ENCODE measurements at places on chromosomes 3 and 15. TPM values are rescaled to one million over a fixed set of nuclear protein-coding genes. Genes with fewer than 3 reads are reported as not detected.

PLSCR5 gene
- not detected for polyA plus RNA-seq

TRAT1 gene
- 0.33 TPM for polyA plus RNA-seq

TWF2 gene
- polyA plus RNA-seq = 199 TPM

AQP9 gene
- polyA plus RNA-seq = 141 TPM

SHC4 gene
- not detected for polyA plus RNA-seq

ARPIN gene
- polyA plus RNA-seq = 14.0 TPM

FAM107A gene
- polyA plus RNA-seq = not detected

DNA sequence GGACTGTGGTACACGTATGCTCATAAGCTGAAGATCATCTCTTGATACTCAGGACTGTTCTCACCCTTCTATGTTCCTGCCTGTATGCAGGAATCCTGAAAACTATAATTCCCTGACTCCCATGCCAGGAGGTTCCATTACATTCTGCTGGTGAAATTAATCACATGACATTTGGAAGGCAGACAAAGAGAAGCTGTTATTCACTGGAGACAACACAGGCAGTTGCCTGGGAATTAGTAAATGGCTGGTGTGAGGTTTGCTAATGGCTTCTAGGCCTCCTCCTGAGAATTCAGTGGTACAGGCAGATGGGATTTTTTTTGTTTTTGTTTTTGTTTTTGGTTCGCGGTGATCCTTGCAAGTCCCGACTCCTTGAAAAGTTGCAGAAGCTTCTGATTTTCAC lies 91.4 kb downstream of the CTNNB1 start:
- H3K36me3 ChIP-seq = no peaks in the 10 kb centered on the region
- no peak overlapping the region for H3K4me3 ChIP-seq
- no peaks in the 10 kb centered on the region for H3K4me1 ChIP-seq
- no peak for DNase-seq

DNA sequence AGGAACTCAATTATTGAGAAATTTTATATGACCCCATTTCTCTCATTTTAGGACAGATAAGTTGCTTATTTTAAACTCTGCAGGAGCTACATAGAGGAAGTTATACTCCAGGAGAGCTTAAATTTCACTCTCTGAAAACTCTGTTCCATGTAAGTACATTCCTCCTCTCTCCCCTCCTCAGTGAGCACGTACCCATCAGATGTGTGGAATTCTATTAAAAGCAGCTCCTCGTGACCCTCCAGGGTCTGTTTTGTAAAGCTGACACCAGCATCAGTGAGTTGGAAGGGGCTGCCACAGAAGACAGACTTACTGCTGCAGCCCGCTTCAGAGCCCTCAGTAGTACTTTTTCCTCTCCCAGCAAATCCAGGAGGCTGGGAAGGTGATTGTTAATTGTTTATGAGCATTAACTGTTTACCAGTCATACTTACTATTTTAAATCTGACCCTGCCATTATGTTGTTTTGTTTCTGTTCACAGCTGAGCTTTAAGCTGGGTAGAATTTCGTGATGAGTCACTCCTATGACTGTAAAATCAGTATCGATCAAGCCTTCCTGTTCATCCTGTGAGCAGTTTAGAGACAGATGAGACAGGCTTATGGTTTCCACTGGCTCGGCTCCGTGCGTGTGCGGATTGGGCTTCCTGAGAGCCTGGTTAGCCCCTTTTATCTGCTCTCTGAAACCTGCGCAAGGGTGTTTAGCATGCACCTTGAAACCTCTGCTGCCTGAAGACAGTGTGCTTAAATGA lies 20.4 kb downstream of the IGF1R start:
- H3K4me1 ChIP-seq = peaks cover 4% of the 10 kb centered on the region
- no peaks in the 10 kb centered on the region for H3K36me3 ChIP-seq
- no peaks in the 10 kb centered on the region for H3K27me3 ChIP-seq
- DNase-seq = no peak
- H3K4me3 ChIP-seq = no peak overlapping the region

DNA sequence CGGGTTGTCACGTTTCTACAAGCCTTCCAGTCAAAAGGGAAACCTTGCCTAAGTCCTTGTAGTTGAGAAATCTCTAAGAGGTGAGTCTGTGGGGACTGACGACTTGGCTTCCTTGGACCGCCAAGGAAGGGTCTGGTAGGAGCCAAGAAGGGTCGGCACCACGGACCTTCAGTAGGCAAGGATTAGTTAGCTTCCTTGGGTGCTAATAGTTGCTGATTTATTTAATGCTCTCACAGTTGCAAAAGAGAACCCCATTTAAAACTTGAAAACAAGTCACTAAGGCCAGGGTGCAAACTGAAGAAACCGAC lies 361 bp upstream of the LCMT2 start:
- H3K36me3 ChIP-seq = no peaks in the 10 kb centered on the region
- peak overlapping the region; percentile 95 for H3K27ac ChIP-seq
- peaks cover 16% of the 10 kb centered on the region for H3K4me1 ChIP-seq
- DNase-seq = no peak

GRCh38 chr3:71465371-71466036 lies 118.0 kb downstream of the FOXP1 start:
- H3K4me1 ChIP-seq = peaks cover 37% of the 10 kb centered on the region
- H3K27ac ChIP-seq = no peak overlapping the region
- no peak overlapping the region for H3K4me3 ChIP-seq
- H3K36me3 ChIP-seq = no peaks in the 10 kb centered on the region
- DNase-seq = no peak

DNA sequence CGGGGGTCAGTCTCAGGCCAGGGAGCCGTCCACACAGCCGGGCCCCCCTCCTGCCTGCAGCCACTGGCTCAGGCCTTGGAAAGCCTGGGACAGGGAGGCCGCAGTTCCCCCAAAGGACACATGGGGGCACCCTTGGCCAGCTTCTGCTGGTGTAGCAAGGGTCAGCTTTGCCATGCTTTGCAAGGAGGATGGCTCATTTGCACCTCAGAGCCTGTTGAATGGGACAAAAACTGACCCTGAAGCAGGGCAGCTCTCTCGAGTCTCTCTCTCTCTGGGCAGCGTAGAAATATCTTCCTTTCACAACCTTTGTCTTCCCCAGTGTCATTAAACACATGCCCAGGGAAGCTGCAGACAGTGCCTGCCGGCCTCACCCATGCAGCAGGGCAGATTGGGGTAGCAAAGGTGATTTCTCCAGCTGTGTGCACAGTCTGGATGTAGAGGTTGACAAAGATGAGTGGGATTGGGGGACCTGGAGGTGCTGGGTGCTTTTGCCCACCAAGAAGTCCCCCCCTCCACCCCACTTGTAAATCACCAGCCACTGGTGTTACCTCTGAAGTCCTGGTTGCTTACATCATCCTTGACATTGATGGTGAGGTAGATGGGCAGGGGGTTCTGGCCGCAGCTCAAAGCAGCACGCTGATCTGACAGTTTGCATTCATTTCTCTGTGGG lies 17.4 kb upstream of the EHD4 start:
- no peak overlapping the region for H3K4me3 ChIP-seq
- no peaks in the 10 kb centered on the region for H3K4me1 ChIP-seq
- no peaks in the 10 kb centered on the region for H3K27me3 ChIP-seq
- no peak overlapping the region for H3K27ac ChIP-seq
- DNase-seq = peak; percentile 78
- no peaks in the 10 kb centered on the region for H3K36me3 ChIP-seq

GRCh38 chr15:93073465-93073952 lies 15.5 kb downstream of the RGMA start:
- H3K27me3 ChIP-seq = peaks cover 25% of the 10 kb centered on the region
- peaks cover 15% of the 10 kb centered on the region for H3K4me1 ChIP-seq
- DNase-seq = no peak
- no peak overlapping the region for H3K27ac ChIP-seq
- H3K4me3 ChIP-seq = no peak overlapping the region

GRCh38 chr3:18112674-18113375 lies 312.3 kb downstream of the SATB1 start:
- H3K36me3 ChIP-seq = no peaks in the 10 kb centered on the region
- H3K4me3 ChIP-seq = no peak overlapping the region
- H3K4me1 ChIP-seq = peaks cover 6% of the 10 kb centered on the region
- H3K27me3 ChIP-seq = no peaks in the 10 kb centered on the region
- no peak for DNase-seq

DNA sequence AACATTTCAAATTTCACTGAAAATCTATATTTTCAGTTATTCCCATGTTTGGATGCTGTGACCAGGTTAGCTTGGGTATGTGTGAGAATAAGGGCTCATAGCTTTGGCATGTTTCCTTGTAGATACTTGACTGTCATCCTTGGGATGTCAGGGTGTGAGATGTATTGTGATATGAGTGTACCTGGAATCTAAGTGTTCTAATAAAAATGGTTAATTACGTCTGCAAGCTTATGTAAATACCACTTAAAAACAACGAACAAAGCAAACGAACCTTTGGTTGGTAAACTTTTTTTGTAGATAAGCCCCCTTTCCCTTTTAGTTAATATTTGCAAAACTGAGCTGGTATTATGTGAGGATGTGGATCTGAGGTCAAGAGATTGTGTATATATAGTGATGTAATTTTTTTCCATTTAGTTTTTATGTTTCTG lies 63.5 kb downstream of the FNDC3B start:
- H3K4me1 ChIP-seq = peaks cover 51% of the 10 kb centered on the region
- no peaks in the 10 kb centered on the region for H3K27me3 ChIP-seq
- H3K4me3 ChIP-seq = peak overlapping the region; percentile 52

DNA sequence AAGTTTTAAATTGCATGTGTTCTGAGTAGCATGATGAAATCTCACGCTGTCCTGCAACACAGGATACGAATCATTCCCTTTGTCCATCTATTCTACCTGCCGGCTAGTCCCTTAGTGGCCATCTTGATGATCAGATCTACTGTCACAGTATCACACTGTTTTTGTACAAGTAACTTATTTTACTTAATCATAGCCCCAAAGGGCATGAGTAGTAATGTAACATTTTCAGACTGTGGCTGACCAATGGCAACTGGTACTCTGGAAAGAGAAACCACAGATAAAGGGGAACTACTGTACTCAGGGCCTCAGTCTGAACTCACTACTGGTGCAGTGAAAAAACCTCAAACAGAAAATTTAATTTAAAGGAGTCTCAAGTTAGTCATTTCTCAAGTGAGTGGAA lies 127.3 kb upstream of the MRPL3 start:
- no peak overlapping the region for H3K27ac ChIP-seq
- peaks cover 6% of the 10 kb centered on the region for H3K4me1 ChIP-seq
- H3K27me3 ChIP-seq = no peaks in the 10 kb centered on the region
- peak; percentile 13 for DNase-seq

- H3K27ac ChIP-seq = no peak overlapping the region
- H3K36me3 ChIP-seq = no peaks in the 10 kb centered on the region
Measured at GRCh38 chr15:84976746-84977345, 4.8 kb upstream of the PDE8A start.

- DNase-seq = no peak
- no peak overlapping the region for H3K4me3 ChIP-seq
- H3K27ac ChIP-seq = no peak overlapping the region
- no peaks in the 10 kb centered on the region for H3K27me3 ChIP-seq
- H3K4me1 ChIP-seq = no peaks in the 10 kb centered on the region
- H3K36me3 ChIP-seq = no peaks in the 10 kb centered on the region
Measured at GRCh38 chr3:165839296-165840076, 2.3 kb upstream of the BCHE start.

- peaks cover 50% of the 10 kb centered on the region for H3K4me1 ChIP-seq
- no peak overlapping the region for H3K4me3 ChIP-seq
- H3K27me3 ChIP-seq = no peaks in the 10 kb centered on the region
- H3K36me3 ChIP-seq = peaks cover 68% of the 10 kb centered on the region
Measured at GRCh38 chr15:85693277-85693676, 101.4 kb downstream of the KLHL25 start.

GRCh38 chr3:136142592-136142991 lies 53.5 kb downstream of the MSL2 start:
- DNase-seq = no peak
- no peak overlapping the region for H3K27ac ChIP-seq
- H3K4me1 ChIP-seq = no peaks in the 10 kb centered on the region
- no peaks in the 10 kb centered on the region for H3K36me3 ChIP-seq

DNA sequence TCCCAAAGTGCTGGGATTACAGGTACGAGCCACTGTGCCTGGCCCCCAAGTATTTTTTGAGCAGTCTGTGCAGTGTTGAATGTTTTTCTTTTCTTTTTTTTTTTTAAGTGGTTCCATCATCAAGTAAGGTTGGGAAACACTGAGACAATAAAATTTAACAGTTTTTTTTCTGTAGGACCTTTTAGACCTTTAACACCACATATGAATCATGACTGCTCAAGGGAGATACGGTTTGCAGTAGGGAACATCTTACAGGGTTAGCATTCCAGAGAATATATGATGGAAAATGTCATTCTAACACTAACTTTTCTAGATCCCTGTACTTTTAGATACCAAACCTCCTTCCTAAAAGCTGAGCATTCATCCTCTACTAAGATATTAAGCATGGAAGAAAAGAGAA lies 41.7 kb downstream of the SNX4 start:
- no peak overlapping the region for H3K27ac ChIP-seq
- no peaks in the 10 kb centered on the region for H3K27me3 ChIP-seq
- peaks cover 92% of the 10 kb centered on the region for H3K36me3 ChIP-seq
- H3K4me1 ChIP-seq = no peaks in the 10 kb centered on the region

DNA sequence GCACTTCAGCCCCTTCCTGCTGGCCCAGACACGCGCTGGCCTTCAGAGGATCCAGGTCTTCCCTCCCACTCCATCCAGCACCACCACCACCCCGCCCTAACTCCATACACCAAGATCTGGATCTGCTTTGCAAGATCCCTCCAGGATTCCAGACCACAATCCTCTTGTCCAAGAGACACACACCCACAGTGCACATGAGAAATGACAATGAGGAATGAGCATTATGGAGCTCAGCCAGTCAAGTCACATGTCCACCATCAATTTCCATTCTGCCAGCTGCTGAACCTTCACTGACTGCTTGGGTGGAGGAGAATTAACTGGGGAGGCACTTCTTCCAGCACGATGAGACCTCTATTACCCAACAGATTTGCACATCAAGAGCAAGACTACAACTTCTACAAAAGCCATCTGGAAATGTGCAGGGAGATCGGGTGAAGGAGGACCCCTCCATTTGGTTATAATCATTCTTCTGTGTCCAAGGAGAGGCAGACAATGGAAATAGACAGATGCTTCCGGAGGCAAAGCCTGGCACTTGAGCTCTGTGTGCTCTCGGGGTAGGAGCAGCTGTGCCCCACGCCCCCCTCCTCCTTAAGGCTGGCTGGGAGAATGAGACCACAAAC lies 12.3 kb upstream of the SPATA12 start:
- H3K27me3 ChIP-seq = no peaks in the 10 kb centered on the region
- H3K4me1 ChIP-seq = no peaks in the 10 kb centered on the region
- no peak overlapping the region for H3K27ac ChIP-seq

- H3K4me3 ChIP-seq = no peak overlapping the region
- DNase-seq = no peak
- H3K36me3 ChIP-seq = no peaks in the 10 kb centered on the region
- H3K27ac ChIP-seq = no peak overlapping the region
Measured at GRCh38 chr3:42743204-42743995, 29.7 kb downstream of the CCDC13 start.

- H3K27me3 ChIP-seq = no peaks in the 10 kb centered on the region
- no peak for DNase-seq
- no peaks in the 10 kb centered on the region for H3K36me3 ChIP-seq
- H3K4me3 ChIP-seq = no peak overlapping the region
Measured at GRCh38 chr3:137347132-137347531, 389.3 kb downstream of the IL20RB start.

- no peaks in the 10 kb centered on the region for H3K36me3 ChIP-seq
- no peaks in the 10 kb centered on the region for H3K4me1 ChIP-seq
- DNase-seq = no peak
- no peaks in the 10 kb centered on the region for H3K27me3 ChIP-seq
Measured at GRCh38 chr3:140166861-140167599, 232.0 kb downstream of the CLSTN2 start.

GRCh38 chr3:152264378-152264777 lies 4.4 kb upstream of the MBNL1 start:
- H3K4me3 ChIP-seq = no peak overlapping the region
- peak; percentile 76 for DNase-seq
- peaks cover 53% of the 10 kb centered on the region for H3K4me1 ChIP-seq
- H3K36me3 ChIP-seq = no peaks in the 10 kb centered on the region

- H3K4me1 ChIP-seq = no peaks in the 10 kb centered on the region
- H3K27me3 ChIP-seq = no peaks in the 10 kb centered on the region
- no peak for DNase-seq
- H3K4me3 ChIP-seq = no peak overlapping the region
- no peak overlapping the region for H3K27ac ChIP-seq
Measured at GRCh38 chr3:164818318-164818717, 260.0 kb downstream of the SI start.

Data from CD14-positive monocyte (primary cell).